ENCODE measurements at places on chromosomes 7 and 10.
A peak's percentile ranks its signal among the peaks of the same experiment; 100 is the strongest.

- no peak for DNase-seq
These were observed 98.2 kb downstream of the RAB11FIP2 start for GRCh38 chr10:117948493-117948892.

DNA sequence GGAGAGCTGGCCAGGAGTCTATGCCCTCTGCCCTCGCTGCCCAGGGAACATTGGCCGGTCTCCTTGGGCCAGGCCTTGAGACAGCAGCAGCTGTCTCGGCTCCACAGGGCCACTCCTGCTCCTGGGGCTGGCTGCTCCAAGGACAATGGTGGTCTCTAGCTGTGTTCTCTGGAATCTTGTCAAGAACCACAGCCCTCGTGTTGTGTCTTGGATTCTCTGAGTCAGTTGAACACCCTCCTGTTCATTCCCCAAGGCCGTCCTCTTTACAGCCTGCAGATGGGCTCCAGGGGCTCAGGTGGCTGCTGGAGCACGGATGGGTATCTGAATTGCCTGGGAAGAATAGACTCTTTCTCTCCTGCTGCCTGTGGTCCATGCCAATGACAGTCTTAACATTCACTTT lies 511.1 kb downstream of the GLRX3 start:
- no peak for DNase-seq

GRCh38 chr7:121279060-121279620 lies 49.7 kb upstream of the WNT16 start:
- no peak for DNase-seq

DNA sequence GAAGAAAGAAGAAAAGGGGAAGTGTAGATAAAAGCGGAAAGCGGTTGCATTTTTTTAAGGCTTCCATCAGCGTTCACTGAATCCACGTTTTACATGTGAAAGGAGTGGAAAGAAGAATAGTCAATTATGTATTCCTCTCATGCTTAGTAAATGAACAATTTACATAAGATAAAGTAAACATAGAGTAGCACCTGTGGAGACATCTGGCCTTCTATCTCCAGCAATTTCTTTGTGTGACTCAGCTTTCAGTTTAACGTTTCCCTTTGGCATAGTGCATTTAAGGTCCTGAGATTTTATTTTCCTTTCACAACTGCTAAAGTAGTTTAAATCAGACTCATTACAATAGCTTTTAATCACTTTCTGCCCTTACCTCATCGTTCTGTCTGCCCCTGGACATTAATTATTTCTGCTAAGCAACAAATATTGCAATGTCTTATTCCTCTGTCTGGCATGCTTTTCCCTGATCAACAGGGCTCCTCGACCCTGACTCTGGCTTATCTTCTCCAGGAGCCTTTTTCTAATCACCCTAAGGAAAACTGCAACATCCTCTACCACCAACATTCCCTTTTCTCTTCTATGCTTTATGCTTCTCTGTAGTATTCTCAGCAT lies 383.5 kb upstream of the VWC2 start:
- DNase-seq, result no peak

DNA sequence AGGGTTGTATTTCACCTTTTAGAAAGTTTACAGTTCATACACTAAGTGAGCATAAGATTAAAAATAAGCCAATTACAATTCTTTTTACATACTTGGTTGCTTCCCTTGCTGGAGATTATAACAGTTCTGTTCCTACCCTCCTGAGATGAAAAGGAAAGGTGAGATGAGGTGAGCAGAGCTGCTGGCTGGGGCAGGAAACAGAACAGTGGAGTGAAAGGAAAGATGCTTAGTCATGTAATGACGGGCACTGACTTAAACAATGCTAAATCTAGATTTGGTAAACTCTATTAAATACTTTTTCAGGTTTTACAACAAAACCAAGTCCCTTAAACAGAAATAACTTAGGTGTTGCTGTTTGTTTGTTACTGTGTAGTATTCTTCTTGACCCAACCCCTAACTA lies 19.9 kb upstream of the ZEB1 start:
- no peak for DNase-seq

GRCh38 chr10:4704034-4704545 lies 121.9 kb upstream of the AKR1E2 start:
- peak; percentile 52 for DNase-seq

- DNase-seq, result no peak
These were observed 54.8 kb downstream of the ALOX5 start for GRCh38 chr10:45428611-45429510.

- no peak for DNase-seq
These were observed 13.8 kb upstream of the RFC2 start for GRCh38 chr7:74267756-74268565.

DNA sequence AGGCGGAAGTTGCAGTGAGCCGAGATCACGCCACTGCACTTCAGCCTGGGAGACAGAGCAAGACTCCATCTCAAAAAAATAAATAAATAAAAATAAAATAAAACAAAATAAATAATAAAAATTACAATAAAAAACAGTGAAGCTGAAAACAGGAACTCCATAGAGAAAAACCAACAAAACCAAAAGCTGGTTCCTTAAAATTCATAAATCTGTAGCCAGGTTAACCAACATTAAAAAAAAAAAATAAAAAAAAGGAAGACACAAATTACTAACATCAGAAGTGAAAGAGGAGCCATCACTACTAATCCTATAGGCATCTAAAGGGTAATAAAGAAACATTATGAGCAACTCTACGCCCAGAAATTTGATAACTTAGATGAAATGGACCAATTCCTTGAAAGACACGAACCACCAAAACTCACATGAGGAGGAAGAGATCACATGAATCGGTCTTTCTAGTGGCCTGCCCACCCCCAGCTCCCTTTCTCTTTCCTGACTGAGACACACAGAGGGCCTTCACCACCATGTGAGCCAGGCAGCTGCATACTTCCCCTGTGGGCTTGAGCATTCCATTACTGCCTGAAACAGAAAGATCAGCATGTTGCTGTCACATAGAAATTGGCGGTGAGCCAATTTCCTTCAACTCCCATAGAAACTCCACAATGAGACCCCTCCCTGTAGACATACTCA lies 208.7 kb downstream of the MAD1L1 start:
- peak; percentile 41 for DNase-seq

DNA sequence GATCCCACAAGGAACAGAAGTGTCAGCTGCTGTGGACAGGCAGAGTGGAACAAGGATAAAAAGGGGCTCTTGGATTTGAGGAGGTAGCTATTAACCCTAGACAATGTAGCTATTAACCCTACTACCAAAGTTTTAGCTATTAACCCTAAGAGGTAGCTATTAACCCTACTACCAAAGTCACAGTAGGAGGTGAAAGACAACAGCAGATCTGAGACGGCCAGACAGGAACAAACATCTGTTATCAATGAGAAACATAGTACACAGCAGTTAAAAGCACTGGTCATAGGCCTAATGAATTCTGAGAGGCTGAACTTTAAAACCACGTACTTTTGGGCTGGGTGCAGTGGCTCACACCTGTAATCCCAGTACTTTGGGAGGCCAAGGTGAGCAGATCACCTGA lies 11.9 kb downstream of the ERCC6 start:
- DNase-seq, result no peak

DNA sequence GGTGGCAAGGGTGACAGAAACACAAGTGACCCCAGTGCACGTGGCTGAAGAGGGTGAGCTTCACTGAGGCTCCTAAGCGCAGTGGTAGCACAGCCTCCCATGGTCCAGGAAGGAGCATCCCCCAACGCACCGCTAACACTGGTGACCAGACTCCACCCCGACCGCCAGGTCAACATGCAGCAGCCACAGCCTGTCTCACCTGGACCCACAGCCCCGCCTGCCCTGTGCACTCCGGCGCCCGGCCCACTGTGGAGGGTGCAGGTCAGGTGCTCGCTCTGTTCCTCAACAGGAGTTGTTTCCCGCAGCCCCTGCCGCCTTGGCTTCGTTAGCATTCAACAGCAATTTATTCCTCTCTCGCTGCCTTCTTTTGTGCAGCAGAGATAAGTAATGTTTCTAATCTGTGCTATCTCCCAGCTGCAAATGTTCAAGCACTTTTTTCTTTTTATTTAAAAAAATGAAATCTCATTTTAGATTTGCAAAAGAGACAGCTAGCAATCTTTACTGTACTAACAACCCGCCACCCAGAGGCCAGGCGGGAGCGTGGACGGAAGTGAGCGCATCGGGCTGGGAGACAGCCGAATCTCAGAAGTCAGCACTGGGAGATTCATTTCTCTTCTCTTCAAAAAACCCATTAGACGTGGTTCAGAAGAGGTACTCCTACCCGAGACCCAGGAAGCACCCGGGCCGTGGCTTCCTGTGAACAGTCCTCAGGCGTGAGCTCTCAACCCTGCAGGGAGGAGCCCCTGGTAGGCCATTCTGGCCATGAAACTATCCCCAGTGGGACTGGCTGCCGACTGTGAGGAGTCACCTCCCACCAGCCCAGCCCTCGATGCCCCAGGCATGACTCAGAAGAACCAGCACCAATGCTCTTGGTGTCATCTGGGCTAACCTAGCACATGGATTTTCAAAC lies 133.4 kb downstream of the MAD1L1 start:
- no peak for DNase-seq

- DNase-seq, result no peak
These were observed 5.3 kb downstream of the BMI1 start for GRCh38 chr10:22326145-22326702.

DNA sequence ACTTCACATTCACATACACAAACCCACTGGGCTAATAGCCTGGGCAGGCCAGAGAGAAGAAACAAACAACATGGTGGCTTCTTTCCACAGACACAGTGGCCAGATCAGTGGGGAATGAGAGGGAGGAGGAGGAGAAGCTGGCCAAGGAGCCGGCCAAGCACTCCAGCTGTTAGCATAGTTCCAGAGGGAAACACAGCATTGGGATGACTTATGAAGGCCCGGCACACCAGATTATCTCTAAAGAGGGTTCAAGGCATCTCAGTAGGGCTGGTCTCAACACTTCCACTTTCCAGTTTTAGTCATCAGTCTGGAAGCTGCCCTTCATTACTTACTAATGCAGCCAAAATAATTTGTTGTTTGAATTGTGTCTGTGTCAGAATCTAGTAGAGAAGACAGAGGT lies 42.1 kb upstream of the GPR26 start:
- DNase-seq, result no peak

GRCh38 chr7:29479301-29480200 lies 84.1 kb upstream of the PRR15 start:
- DNase-seq, result no peak

- no peak for DNase-seq
These were observed 13.5 kb downstream of the MYOF start for GRCh38 chr10:93468461-93469213.

All from inflammatory macrophage treated with lipopolysaccharide for 1 hour (primary cell).